Brain pericyte (primary cell): ENCODE measurements at places on chromosomes 2 and 18.

DNA sequence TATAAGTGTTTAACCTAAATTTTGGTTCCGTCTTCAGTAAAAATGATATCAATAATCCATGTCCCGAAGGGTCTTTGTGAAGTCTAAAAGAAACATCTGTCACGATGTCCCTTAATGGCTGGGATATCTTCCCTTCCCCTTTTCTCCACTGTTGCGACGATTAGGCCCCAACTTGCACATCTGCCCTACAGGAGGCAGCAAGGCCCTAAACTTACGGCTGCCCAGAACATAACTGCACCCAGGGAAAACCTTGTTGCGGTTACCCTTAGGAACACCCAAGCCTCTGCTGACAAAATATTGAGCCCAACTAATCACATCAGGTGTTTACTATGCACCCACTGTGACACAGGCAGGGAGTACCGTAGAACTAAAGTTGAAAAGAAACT is 1.3 kb upstream of the SMAD2 start:
- DNase-seq, result no peak

GRCh38 chr2:43217228-43218154 is 8.9 kb downstream of the ZFP36L2 start:
- DNase-seq, result no peak

DNA sequence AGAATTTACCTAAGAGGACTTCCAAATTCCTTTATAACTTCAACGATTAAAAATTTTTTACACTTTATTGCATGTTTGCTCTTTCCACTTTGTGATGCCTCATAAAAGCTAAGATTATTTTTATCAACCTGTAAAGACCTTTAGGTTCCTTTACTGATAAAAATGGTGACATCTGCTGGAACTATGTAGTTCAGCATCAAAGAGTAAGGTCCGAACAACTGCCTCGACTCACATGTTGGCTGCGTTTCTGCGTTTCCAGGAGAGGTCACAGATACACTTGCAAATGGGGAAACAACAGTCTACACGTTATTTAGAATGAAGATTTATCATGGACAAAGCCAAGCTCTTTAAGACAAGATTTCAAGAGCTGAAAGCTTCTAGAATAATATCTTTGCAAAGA is 18.8 kb upstream of the TMX3 start:
- DNase-seq, result no peak

DNA sequence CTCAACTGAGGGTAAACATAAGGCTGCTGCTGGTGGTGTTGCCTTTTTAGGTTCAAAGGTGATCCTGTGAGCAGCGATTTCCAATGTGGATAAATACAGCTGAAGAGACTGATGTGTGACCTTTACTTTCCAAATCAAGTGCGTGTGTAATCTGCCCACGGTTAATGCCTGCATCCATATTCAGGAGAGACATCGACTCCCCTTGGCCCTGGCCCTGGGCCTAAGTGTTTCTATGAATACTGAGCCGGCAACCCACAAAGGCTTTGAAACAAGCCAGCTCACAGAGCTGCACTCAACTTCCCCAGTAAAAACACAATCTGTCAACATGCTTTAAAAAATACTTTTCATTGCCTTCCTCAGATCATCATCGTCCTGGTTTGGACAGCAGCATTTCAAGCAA is 1026.6 kb downstream of the TMEM182 start:
- DNase-seq, result no peak
